ENCODE measurements at places on chromosomes 4 and X. TPM values are rescaled to one million over a fixed set of nuclear protein-coding genes. Genes with fewer than 3 reads are reported as not detected.
A peak's percentile ranks its signal among the peaks of the same experiment; 100 is the strongest.

Gene HDX
- total RNA-seq = 10.2 TPM

Gene ERAS
- not detected for total RNA-seq

Gene RAB9A
- 29.4 TPM for total RNA-seq

Gene GPR173
- 5.8 TPM for total RNA-seq

Gene SLIT2
- 11.7 TPM for total RNA-seq

Gene CTSO
- 0.65 TPM for total RNA-seq

Gene KCND1
- total RNA-seq = 6.8 TPM

Gene ZAR1
- 0.78 TPM for total RNA-seq

Gene NAA10
- 98.8 TPM for total RNA-seq

DNA sequence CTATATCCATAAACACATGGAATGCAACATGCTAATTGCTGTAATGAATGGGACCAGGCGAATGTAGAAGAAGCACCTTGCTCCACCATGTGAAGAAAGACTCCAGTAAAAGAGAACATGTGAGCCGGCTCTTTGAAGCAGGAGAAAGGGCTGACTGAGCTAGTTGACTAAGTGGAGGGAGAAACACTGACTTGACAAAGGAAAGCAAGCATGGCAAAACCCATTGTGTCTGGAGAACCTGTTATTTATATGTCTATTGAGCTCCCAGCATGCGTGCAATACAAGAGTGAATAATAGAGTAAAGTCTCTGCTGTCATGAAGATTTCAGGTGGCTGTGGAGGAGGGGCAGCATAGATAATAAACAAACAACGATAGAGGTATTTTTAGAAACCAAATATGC lies 559.9 kb downstream of the RAB28 start:
- no peak for DNase-seq

- DNase-seq = no peak
Observed at GRCh38 chrX:65846974-65847373, 179.5 kb downstream of the MSN start.

GRCh38 chrX:70554081-70554480 lies 109.4 kb downstream of the DLG3 start:
- no peak for DNase-seq

GRCh38 chr4:40350627-40351227 lies 15.6 kb downstream of the CHRNA9 start:
- no peak for DNase-seq

DNA sequence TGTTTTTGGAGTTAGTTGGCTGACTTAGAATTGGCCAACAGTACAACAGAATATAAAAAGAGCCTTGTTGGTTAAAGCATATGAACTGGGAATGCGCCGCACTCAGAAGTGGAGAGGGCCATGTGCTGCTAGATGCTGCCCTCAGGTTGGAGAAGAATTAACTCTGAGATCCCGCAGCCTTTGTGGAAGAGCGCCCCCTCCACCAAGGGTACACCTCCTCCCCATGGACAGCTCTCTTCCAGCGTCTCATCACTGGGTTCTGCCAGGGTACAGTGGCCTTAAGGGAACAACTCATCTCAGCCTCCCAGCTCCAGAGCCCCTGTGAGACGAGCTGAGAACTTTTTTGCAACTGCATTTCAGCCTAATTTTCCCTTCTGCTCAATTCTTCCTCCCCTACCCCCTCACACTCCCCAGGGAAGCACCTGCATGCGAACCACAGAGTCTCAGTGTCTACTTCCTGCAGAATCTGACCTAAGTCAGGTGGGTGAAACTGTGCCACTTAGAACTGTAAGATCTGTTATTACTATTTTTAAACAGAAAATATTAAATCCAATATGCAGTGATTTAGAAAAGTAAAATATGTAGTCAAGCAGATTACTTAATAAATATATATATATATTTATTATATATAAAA lies 380.6 kb downstream of the RAB28 start:
- DNase-seq = no peak

DNA sequence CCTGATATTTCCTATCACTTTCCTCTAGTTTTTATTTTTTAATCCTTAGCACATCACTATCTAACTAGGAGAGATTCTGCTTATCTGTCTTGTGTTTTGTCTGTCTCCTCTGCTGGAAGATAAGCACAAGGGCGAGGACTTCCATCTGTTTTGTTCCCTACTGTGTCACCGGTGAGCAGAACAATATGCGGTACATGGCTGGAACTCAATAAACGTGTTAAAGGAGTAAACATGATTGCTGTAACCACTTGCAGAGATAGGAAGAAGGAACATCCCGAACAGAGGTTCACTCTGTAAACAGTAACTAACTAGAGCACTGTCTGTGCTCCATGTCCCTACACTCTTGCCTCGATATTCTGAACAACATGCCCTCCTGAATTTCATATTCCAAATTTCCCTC lies 5.2 kb downstream of the HS3ST1 start:
- DNase-seq = no peak

- DNase-seq = no peak
Observed at GRCh38 chr4:69765751-69766150, 5.3 kb upstream of the SULT1B1 start.

DNA sequence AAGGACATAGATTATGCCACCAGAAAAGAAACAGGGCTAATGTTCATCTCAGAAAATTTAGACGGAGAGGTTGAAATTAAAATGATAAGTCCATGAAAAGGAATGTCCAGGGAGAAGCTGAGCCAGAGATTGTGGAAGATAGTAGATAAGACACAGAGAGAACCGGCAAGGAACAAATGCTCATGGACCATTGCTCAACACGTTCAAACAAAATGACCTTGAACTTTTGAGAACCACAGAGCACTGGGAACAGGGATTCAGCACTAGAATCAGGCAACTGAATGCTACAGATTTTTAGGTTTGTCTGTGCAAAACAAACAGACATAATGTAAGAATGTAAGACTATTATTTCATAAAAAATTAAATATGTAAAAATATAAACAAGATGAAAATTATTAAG lies 206.3 kb downstream of the PDGFC start:
- DNase-seq = no peak

- no peak for DNase-seq
Observed at GRCh38 chrX:38898261-38898660, 97.0 kb downstream of the MID1IP1 start.

- no peak for DNase-seq
Observed at GRCh38 chrX:73447311-73447794, 500 bp downstream of the CDX4 start.

GRCh38 chrX:116756958-116757357 lies 294.2 kb upstream of the CT83 start:
- DNase-seq = no peak

DNA sequence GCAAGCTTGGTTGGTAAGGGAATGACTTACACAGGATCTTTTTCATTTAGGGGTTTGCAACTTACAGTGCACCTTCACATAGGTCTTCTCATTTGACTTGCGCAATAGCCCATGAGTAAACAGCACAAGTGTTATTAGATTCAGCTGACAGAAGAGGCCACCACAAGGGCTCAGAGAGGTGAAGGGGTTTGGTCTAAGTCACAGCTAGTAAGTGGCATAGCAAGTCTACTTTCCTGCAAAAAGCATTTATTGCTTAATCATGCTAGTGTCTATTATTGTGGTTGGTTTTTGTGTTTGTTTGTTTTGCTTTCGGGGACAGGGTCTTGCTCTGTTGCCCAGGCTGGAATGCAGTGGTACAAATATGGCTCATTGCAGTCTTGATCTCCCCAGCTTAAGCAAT lies 83.3 kb downstream of the SPRY1 start:
- no peak for DNase-seq

DNA sequence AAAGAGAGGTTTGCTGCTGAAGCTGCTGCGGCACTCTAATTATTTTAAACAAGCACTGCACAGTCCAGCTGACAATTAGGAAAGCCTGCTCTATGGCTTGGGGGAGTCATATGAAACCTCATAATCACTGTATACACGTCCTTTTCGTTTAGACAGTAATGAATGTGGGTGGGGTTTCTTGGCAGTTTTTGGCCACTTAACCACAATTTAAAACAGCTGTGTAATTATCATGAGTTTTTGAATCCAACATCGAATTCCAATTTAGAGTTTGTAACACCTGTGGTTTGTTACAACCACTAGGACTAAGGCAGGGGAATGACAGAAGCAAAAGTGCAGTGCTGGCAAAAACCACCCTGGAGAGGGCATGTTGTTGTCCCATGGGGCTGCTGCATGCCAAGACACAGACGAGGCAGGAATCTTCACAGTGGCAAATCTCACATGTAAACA lies 99.5 kb downstream of the CXXC4 start:
- no peak for DNase-seq

GRCh38 chr4:65023081-65023480 lies 613.8 kb upstream of the TECRL start:
- DNase-seq = no peak

- DNase-seq = no peak
Observed at GRCh38 chr4:119032921-119033685, 102.5 kb upstream of the MYOZ2 start.

- no peak for DNase-seq
Observed at GRCh38 chr4:11494232-11494631, 65.5 kb upstream of the HS3ST1 start.

- no peak for DNase-seq
Observed at GRCh38 chr4:86927843-86928395, 6.9 kb upstream of the AFF1 start.

- no peak for DNase-seq
Observed at GRCh38 chr4:7422898-7423180, 11.9 kb downstream of the PSAPL1 start.

DNA sequence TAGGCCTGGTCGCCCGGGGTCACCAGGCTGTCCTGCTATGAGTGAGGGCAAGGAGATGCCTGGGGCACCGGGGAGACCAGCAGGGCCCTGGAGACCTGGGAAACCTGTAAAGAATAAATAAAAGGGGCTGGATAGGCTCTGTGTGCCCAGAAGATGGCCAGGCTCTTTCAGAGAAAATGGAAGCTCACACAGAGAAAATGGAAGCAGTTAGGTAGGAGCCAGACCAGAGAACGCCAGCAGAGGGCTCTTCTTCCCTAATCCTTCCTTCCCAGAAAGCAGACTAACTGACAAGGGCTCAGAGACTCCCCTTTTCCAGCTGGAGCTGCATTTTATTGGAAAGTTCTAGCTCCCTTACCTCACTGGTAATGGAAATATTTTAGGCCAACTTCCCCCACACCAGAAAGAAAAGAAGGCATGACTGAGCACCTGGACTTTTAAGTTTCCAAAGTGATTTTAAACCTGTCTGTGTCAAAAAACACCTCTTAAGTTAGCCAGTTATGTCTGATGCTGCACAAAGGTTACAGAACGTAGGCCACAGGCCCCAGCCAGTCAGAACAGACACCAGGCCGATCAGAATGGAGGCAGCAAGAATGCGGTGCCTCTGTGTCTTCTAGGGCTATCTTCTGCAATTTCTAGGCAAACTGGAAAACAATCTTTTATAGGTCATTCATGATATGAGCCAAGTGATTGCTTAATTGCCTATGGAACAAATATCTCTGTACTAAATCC lies 74.0 kb downstream of the ATG4A start:
- DNase-seq = peak; percentile 45

- no peak for DNase-seq
Observed at GRCh38 chrX:153926858-153927671, 1.0 kb upstream of the ARHGAP4 start.

GRCh38 chr4:7721984-7722551 lies 217.6 kb downstream of the AFAP1 start:
- no peak for DNase-seq

- DNase-seq = peak; percentile 29
Observed at GRCh38 chr4:156346959-156347385, 393.3 kb upstream of the CTSO start.

GRCh38 chrX:53682885-53683555 lies 3.5 kb downstream of the HUWE1 start:
- no peak for DNase-seq

- DNase-seq = no peak
Observed at GRCh38 chrX:18886005-18886343, 97.9 kb downstream of the PHKA2 start.

- no peak for DNase-seq
Observed at GRCh38 chr4:152021788-152022438, 261.1 kb upstream of the GATB start.

- DNase-seq = no peak
Observed at GRCh38 chrX:37468124-37468739, 103.2 kb upstream of the LANCL3 start.

DNA sequence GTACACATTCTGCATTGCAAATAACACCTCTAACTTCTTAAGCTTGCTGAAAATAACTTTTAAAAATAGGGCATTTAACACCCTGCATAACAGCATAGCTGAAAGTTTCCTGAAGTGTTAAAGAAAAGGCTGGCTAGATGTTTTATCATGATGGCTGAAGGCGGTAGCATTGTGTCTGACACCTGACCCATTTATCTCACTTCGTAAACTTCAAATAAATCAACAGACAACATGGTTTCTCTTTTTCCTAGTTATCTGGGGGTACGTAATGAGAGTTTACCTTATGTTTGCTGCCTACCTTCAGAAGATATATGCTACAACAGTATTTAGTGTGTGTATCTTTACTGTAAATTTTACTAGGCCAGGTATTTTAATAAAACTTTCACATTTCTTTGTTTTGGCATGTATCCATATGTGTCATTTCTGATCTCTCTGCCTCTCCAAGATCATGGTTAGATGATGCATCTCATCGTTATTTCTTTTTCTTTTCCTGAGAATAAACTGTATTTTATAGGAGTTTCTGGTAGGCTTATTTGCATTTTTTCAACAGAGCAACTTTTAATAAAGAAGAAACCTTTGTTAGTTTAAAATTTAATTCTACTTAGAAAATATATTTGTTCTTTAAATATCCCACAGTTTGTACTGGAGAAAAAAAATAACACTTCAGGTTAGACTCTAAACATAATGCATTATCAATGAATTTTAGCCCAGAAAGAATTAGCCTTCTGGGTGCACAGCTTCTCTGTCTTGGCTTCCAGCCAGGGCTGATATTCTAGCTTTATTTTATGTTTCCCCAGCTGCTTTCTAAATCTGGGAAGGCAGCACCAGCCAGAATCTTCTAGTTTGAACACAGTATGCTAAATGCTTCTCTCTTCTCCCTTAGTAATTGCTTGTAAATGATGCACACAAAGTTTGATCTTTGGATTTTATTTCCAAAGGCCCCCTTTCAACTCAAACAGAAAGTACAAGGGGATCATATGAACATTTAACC lies 2.9 kb downstream of the NDST4 start:
- DNase-seq = no peak

DNA sequence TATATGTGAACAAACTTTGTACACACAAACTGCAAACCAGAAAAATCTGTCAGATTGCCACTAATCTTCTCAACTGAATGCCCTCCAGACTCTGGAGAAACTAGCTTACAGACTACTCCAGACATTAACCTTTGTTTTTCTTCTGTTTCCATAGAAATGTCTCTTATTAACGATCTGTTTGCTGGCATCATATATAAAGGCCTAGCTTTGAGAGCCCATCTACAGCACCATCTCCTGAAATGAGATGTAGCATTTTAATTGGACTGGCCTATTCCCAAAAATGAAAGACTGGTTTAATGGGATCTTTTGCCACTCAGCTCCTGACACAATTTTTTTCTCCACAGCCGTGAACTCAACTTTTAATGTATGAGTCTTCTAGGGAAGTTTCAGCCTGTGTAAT lies 266.0 kb upstream of the IL1RAPL1 start:
- no peak for DNase-seq

DNA sequence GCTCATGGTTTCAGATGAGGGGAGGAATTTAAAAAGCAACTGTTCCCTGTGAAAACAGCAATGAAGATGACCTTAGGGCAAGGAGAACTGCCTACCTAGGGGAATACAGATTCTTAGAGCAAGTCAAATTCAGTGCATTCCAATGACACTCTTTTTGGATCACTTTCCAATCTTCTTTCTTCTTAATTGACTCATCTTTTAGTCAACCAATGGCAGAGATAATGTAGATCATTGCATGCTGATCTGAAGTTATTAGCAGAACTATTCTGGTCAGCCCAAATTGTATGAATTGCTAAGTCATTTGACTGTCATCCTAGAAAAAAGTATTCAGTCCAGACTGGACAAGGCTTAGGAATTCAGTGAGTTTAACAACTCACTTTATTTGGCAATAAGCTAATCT lies 12.6 kb upstream of the NR3C2 start:
- no peak for DNase-seq

All from H1 (cell line).